Activated naive CD8-positive, alpha-beta T cell treated with anti-CD3 and anti-CD28 coated beads, Interleukin-2, amount 50 U/mL, for 24 hours (primary cell): ENCODE measurements at places on chromosomes 3 and 15.

DNA sequence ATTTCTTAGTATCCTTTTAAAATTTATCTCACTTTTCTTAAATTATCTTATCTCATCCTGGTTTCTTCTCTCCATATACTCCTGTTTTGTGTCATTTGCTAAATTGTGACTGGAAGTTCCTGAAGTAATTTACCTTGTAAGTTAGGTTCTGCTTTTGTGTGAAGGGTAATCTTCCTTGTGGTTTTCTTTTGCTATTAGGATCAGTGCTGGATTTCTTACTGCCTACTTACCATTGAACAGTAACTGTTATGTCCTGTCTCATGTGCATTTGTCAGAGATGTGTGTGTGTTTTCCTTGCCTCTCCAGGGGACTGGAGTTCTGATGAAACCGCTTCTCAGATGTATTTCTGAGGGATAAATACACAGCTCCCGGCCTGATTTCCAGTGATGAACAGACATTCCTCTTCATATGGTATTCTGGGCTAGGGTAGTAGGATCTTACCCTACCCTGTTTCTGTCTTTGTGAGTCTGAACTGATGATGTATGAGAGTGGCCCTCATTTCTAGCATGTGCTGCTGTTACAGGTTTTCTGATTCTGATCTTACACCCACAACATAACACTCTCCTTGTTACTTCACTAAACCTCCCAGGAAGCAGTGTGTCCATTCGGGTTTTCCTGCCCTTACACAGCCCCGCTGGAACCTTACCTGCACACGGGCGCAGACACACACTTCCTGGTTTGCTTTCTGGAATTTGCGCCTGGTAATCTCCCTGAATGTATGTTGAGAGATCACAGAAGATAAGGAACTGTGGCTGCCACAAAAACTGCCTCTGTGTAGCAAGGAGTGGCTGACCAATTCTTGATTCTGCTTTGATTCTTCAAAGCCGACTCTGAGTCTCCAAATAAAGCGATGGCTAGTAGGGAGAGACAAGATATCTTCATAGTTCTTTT, 14.7 kb downstream of the PAK2 start:
- DNase-seq = no peak

GRCh38 chr3:129386984-129387383, 41.5 kb downstream of the EFCAB12 start:
- no peak for DNase-seq

GRCh38 chr3:16404349-16404895, 109.1 kb downstream of the RFTN1 start:
- DNase-seq = no peak

GRCh38 chr3:133620066-133620784, 41.5 kb downstream of the TOPBP1 start:
- DNase-seq = no peak

DNA sequence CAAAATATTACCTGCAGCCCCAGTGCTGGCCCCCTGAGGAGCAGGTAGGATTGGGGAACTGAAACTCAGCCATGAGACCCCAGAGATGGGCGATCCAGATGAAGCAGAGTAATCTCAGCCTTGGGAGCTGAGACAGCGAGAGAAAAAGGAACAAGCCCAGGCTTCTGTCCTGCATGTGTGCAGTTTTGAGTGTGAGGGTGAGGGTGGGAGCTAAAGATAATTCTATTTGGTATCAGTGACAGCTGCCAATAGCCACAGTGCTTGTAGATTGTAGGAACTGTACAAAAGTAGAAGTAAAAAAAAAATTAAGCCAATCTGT, 5.9 kb downstream of the ATP8B4 start:
- no peak for DNase-seq

GRCh38 chr15:101439285-101439919, 50.1 kb downstream of the PCSK6 start:
- no peak for DNase-seq

DNA sequence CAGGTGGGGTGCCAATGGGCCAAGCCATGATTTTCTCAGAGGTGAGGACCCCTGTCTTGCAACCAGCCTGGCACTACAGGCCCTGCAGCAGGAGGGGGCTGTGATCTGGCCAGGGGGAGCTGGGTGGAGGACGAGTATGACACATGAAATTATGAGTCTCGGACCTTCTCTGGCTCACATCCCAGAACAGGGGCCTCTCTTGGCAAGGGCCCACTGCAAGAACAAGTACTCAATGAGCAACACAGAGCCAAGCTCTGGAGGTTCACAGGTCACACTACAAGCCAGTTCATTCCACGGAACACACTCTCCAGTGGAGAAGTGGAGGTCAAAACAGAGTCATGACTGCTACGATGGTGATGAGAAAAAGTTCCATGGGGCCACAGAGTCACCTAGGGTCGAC, 28.3 kb downstream of the CCDC32 start:
- DNase-seq = no peak

DNA sequence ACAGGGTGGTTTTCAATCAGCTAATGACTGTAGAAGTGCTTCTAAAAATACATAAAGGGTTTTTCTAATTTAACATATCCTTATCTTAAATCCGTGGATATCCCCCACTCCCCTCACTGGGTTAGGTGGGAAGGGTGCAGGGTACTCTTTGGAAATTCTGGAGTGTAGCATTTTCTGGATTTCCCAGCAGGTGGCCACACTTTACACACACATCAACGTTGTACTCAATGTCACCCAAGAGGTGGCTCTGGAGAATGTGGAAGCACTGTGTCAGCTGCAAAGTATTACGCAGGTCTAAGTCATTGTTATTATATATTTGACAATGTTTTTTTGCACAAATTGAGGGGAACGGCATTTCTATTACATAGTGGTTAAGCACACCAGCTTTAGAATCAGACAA, 168.8 kb downstream of the CHDH start:
- no peak for DNase-seq

DNA sequence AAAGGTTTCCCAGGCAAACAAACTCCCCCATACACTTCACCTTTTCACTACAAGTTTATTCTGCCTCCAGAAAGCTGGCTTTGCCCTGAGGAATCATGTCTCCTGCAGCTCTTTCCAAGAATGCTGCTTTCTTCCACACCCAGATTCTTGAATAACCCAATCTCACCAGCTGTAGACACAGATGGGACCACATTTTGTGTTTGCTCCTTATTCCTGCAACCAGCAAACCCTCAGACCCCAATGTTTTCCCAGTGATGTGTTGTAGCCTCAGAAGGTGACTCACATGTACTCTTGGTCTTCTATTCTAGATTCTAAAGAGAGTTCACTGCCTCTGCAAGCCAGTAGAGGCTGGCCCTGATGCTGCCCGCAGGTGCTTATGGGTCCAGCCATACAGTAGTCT, 23.6 kb upstream of the TRIM59 start:
- DNase-seq = no peak
